Kidney (tissue), 22 donors: ENCODE measurements at places on chromosomes 2 and 18. TPM values are rescaled to one million over a fixed set of nuclear protein-coding genes. Genes with fewer than 3 reads are reported as not detected.

C2orf66 gene
- polyA plus RNA-seq = not detected

IL1RL2 gene
- 1.8 TPM for polyA plus RNA-seq

HOXD11 gene
- 5.8 TPM for polyA plus RNA-seq

CYS1 gene
- polyA plus RNA-seq = 276 TPM

SERPINB8 gene
- polyA plus RNA-seq = 1.9 TPM

C2orf72 gene
- polyA plus RNA-seq = 2.6 TPM

LCT gene
- polyA plus RNA-seq = 0.19 TPM

SPATA3 gene
- not detected for polyA plus RNA-seq

MATN3 gene
- 2.3 TPM for polyA plus RNA-seq

MOCOS gene
- polyA plus RNA-seq = 1.1 TPM

CREG2 gene
- not detected for polyA plus RNA-seq

XIRP2 gene
- not detected for polyA plus RNA-seq

PJVK gene
- 6.2 TPM for polyA plus RNA-seq

KCMF1 gene
- polyA plus RNA-seq = 21.0 TPM

TOGARAM2 gene
- polyA plus RNA-seq = 1.4 TPM

SEH1L gene
- polyA plus RNA-seq = 15.8 TPM

GREB1L gene
- polyA plus RNA-seq = not detected

RIT2 gene
- polyA plus RNA-seq = not detected

CHST9 gene
- 1.5 TPM for polyA plus RNA-seq

HJURP gene
- not detected for polyA plus RNA-seq

RBM44 gene
- not detected for polyA plus RNA-seq

EML6 gene
- polyA plus RNA-seq = 1.7 TPM

MYO3B gene
- 3.5 TPM for polyA plus RNA-seq

PSD4 gene
- polyA plus RNA-seq = 16.2 TPM

RAPGEF4 gene
- polyA plus RNA-seq = 3.8 TPM

QPCT gene
- polyA plus RNA-seq = 10.4 TPM

NPHP1 gene
- 18.3 TPM for polyA plus RNA-seq

IL36G gene
- polyA plus RNA-seq = 1.7 TPM

CNTNAP5 gene
- polyA plus RNA-seq = not detected
